ENCODE measurements at places on chromosomes 11 and 22. TPM values are rescaled to one million over a fixed set of nuclear protein-coding genes. Genes with fewer than 3 reads are reported as not detected.
A peak's percentile ranks its signal among the peaks of the same experiment; 100 is the strongest.

TMEM25 gene
- total RNA-seq = 13.4 TPM

GRCh38 chr22:50443197-50443596 is 31.6 kb downstream of the SBF1 start:
- DNase-seq = no peak

- DNase-seq = peak; percentile 89
Measured at GRCh38 chr11:66408488-66409214, 12.2 kb upstream of the NPAS4 start.

DNA sequence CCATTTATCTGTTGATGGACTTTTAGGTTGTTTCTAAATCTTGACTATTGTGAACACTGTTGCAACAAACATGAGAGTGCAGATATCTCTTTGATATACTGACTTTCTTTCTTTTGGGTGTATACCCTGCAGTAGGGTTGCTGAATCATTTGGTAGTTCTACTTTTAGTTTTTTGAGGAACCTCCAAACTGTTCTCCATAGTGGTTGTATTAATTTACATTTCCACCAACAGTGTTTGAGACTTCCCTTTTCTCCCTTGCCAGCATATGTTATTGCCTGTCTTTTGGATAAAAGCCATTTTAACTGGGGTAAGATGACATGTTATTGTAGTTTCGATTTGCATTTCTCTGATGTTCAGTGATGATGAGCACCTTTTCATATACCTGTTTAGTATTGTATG is 330.0 kb downstream of the DDX10 start:
- no peak for DNase-seq

- peak; percentile 26 for DNase-seq
Measured at GRCh38 chr11:23988381-23989006, 508.4 kb upstream of the LUZP2 start.

DNA sequence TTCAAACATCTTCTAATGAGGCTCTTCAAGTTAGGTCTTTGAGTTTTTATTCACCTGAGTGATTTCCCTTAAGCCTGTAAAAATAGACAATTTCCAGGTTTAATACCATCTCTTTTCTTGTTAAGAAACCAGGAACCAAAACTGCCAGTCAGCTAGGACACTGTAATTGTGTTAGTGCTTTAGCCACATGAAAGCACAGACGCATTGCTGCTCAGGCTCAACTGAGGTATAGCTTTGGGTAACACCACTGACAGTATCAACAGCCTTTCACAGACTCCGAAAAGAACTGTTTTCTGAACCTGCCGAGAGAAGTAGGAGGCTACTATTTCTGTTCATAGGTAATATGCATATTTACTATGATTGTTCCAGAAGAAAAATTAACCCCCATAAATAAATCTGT is 768.7 kb downstream of the ETS1 start:
- no peak for DNase-seq

DNA sequence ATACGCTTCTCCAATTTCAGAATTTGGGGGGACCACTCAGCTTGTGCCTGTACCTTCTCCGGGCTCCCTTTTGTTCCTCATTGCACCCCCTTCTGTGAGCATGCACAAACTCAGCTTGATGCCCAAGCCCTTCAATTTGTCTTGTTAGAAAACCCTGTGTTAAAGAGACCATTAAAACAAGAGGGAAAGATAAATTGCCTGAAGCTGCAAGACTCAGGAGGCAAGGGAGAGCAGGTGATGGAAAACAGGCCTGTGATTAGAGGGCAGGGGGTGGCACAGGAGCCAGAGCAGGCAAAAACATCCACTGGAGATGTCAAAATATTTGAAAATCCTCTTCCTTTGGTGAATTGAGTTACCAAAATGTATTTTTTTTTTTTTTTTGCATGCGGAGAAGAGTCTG is 121.7 kb downstream of the MIAT start:
- DNase-seq = no peak

GRCh38 chr11:124415356-124415923 is 9.2 kb downstream of the OR8B4 start:
- peak; percentile 29 for DNase-seq

CECR2 gene
- total RNA-seq = not detected

DNA sequence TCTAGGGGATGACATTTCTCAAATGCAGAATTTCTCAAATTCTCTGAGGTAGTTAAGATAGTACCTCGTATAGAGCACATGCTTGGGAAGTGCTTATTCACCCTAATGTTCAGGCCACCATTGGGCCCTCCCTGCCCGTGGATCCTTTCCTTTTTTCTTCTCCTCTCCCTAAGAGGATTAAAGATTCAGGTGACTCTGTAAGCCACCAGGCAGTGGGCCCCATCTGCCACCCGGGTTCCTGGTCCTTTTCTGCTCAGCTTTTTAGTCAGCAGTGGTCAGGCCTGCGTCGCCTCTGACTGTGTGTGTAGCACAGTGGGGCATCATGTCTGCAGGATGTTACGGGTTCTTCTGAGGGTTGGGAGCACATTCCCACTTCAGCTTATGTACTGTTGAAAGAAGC is 7.2 kb downstream of the CEP164 start:
- no peak for DNase-seq

DNA sequence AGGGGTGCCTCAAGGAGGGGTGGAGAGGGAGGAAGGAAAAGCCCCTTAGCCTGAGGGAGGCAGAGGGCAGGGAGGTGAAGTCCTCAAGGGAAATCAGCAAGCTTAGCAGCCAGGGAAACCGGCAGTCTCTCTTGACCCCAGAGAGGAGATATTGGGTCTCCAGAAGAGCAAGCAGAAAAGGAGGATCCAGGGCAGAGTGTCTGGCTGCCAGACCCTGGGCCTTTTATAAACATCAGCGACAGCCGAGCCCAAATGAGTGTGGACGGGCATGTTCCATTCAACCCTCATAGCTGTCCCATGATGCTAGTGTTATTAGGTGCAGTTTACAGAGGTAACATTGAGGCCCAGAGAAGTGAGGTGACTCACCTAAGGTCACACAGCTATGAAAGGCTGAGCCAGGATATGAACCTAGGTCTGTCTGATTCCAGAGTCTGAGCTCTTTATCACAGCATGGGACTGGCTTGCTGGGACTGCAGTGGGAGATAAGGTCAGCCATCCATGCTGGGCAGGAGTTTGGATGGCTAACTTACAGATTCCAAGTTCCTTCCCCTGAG is 9.3 kb downstream of the PRDM11 start:
- no peak for DNase-seq

MS4A8 gene
- not detected for total RNA-seq

- DNase-seq = no peak
Measured at GRCh38 chr11:126700768-126701519, 299.6 kb downstream of the KIRREL3 start.

PRG3 gene
- total RNA-seq = not detected

DNA sequence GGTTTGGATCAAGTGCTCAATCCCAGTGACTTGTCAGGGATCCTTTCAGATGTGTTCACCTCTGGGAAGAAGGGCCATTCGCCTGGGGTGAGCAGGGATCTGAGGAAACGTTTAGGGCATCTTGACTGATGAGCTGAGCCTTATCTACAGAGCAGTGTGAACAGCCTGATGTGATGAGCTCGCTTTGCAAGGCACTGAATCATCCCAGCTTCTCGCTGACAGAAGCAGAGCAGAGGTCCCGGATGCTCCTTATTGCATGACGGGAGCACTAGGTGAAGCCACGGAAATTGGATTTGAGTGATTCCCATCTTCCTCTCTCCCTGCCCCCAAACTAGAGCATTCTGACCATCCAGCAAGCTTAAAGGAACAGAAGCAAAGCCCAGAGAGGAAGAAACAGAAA is 46.5 kb downstream of the SEZ6L start:
- DNase-seq = no peak

GRCh38 chr11:94655291-94655690 is 88.1 kb downstream of the PIWIL4 start:
- no peak for DNase-seq

ZNF214 gene
- 1.8 TPM for total RNA-seq

FGF4 gene
- not detected for total RNA-seq

DNA sequence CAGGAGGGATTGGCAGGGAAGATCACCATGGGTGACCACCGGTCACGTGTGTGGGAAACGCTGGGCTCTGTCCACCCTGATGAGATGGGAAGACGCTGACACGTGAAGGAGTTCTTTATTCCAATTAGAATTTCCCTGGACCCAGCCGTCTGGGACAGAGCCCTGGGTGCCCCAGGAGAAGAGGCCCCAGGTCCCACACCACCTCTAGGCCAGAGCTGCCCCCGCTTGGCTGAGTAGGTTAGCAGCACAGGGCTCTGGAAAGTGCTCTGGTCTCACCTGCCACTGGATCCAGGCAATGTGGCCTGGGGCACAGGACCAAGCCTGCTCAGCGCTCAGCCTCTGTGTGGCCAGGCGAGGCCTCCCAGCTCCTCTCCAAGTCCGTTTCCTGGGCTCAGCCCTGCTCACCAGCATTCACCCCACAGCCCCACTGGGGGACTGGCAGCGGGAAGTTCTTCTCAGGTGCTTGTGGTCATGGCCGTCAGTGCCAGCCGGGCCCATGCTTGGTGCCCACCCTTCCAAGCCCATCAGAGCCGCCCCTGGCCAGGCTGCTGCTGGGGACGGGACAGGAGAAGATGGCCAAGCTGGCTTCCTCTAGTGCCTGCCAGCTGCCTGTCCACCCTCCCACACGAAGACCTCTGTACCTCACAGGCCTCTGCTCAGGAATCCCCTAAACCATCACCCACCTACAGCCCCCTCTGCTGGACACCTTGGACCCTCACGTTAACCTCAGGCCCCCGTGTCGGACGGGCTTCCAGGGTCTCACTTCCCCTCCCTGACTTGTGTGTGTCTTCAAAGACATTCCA is 62.5 kb upstream of the FGF3 start:
- no peak for DNase-seq

- no peak for DNase-seq
Measured at GRCh38 chr22:24977370-24978221, 25.1 kb downstream of the KIAA1671 start.

QSER1 gene
- 20.2 TPM for total RNA-seq

- no peak for DNase-seq
Measured at GRCh38 chr22:38345782-38346181, 28.5 kb upstream of the CSNK1E start.

GRCh38 chr11:8325591-8326304 is 62.1 kb upstream of the LMO1 start:
- DNase-seq = no peak

DNA sequence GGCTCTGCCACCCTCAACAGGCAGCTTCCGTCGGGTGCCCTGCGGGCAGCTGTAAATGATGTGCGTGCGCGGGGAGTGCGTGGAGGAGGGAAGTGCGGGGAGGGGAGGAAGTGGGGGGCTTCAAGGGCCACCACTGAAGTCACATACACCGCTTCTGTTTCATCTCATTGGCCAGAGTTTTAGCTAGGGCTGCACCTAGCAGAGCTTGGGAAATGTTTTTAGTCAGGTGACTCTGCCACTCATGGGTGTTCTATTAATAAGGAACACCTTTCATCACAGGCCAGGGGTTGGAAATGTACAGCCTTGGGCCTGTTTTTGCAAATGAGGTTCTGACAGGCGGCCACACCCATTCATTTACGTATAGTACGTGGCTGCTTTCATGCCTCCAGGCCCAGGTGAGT is 14.6 kb downstream of the FAM118A start:
- DNase-seq = no peak

SCGB1C1 gene
- not detected for total RNA-seq

DNA sequence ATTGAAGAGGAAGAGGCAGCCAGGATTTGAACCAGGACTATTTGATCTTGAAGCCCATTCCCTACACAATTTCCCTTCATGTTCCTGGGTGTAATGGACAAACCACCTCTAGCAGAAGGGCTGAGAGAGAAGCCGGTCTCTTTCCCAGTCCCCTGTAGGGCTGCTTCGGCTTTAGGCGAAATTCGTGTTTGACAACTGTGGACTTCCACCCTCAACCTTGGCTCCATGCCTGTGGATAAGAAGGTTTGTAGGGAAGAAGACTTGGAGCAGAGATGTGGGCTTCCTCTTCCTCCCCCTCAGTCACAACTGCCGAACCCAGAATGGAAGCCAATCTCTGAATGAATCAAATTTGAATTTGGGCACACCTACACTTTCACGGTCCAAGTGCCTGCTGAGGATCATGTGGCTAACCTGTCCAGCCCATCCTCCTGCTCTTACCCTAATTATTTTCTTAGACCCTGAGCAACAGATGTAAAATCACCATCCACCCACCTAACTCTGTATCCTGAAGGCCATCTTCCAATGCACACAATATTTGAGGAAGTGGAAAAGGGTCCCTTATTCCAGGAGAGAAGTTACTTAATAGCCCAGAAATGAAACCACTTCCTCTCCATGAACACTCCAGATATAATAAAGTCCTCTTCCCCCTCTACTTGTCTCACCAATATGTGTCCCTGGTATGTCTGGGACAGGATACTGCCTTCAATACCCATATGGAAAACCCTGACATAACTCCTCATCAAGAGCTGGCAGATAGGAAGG is 10.1 kb upstream of the SCN2B start:
- no peak for DNase-seq

DNA sequence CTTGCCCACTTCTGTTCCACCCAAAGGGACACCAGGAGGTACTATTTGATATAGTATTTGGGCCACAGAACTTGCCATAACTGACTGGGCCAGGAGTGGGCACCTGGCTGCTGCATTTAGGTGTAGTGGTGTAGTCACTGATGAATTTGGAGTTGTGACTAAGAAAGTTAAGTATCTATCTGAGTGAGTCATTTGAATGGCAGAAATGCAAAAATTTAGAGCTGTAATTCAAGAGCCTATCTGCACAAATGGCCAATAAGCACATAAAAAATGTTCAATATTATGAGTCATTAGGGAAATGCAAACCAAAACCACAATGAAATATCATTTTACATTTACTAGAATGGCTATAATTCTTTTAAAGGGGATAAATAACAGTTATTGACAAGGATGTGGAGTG is 14.7 kb downstream of the GLYATL2 start:
- DNase-seq = peak; percentile 46

OR52H1 gene
- total RNA-seq = not detected

GRCh38 chr11:117126223-117126965 is 17.7 kb upstream of the PAFAH1B2 start:
- no peak for DNase-seq

GRCh38 chr11:62805076-62805892 is at the start of gene NXF1:
TSS of gene NXF1 (minus strand) at chr11:62805440. CDS start at chr11:62805356, 84 bp downstream.
- DNase-seq = peak; percentile 94

POU2F3 gene
- total RNA-seq = not detected
